ENCODE measurements at places on chromosomes 6 and 20.

DNA sequence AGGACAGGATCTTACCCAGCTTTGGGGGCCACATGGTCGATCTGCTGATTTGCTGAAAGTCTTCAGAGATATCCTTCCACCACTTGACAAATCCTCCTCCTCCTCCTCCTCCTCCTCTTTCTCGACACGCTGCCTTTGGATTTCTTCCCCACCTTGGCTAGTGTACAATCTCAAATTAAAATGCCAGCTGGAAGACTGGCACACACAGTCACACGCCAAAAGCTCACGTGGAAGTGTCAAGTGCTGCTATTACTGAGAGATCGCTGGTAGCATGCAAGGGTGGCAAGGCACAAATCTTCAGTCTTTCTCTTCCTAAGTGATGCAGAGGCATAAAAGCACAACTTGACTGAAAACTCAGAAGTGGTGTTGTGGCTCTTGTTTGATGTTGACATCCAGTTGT is 35.3 kb downstream of the GPR6 start:
- no peak for DNase-seq

GRCh38 chr6:135179372-135179771 is 1.7 kb upstream of the MYB start:
- no peak for DNase-seq

DNA sequence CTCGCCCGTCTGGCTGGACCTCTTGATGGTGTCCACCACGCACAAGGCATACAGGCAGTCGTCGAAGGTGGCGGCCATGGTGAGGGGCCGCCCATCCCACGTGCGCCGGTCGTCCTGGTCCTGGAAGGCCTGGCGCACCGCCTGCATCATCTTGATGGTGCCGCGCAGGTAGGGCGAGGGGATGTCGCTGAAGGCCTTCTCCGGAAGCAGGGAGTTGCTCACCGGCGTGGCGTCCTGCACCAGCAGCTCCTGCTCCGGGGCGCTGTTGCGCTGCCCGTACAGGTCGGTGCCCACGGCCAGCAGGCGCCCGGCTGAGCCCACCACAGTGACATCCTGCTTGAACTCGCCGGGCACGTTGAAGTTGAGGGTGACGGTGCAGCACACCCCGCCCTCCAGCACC is 36.5 kb upstream of the TBC1D7 start:
- DNase-seq, result no peak

GRCh38 chr6:158868122-158868480 is 48.9 kb upstream of the EZR start:
- DNase-seq, result no peak

DNA sequence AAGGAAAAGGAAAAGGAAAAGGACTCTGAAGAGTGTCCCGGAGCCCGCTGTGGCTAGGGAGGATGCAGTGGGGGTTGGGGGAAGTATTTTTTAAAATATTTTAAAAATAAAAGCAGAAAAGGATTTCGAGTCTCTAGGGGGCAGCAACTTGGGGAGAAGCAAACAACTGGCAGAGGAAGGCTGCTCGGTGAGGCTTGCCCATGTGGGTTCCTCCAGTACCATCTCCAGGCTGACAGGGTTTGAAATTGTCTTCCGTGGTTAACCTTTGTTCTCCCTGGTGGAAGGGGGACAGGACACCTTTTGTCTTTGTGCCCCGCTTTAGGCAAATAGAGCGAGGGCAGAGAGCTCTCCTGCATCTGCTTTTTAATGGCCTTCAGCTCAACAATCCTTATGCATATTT is 60.4 kb upstream of the SNX9 start:
- DNase-seq, result no peak

DNA sequence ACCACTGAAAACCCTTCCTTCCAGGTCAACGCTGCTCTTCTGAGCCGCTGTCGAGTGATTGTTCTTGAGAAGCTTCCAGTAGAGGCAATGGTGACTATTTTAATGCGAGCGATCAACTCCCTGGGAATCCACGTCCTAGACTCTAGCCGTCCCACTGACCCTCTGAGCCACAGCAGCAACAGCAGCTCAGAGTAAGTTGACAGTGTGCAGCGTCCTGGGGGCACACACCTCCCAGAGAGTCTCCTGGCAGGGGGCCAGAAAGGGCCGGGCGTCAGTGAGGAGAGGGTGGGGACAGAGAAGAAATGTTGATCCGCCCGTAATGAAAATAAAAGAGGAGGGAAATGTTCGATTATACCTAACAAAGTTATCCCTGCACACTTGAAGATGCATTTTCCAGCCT is 5.0 kb downstream of the WRNIP1 start:
- DNase-seq, result no peak

DNA sequence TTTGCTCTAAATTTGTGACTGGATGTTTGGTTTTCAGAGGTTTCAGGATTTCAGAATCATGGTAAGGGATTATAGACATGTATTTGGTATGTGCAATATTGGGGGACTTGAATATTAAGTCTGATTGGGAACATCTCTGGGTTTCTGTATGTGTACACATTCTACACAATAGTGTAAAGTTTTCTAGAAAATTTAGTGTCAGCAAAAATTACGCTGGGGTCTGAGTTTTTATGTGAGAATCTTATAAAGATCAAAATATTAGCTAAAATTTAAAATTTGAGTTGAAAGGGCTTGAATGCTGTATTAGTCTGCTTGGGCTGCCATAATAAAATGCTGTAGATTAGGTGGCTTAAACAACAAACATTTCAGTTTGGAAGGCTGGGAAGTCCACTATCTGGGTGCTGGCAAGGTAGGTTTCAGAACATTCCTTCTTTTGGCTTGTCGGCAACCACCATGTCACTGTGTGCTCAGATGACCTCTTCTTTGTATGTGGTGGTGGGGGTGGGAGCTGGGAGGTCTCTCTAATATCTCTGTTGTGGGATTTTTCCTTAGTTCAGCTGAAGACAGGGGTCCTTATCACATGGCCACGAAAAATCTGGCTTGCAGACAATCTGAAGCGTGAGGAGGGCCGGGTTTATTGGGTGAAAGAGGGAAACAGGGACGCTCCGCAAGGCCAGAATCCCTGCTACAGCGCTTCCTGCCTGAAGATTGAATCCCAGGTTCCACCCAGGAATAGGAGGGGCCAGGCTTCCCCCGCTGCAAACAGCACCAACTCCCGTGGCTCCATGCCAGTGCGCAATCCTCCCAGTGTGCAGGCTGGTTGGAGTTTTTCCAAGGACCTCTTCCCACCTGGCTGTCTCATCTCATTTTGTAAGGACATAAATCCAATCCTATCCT is 299.7 kb downstream of the PLCB1 start:
- DNase-seq, result peak; percentile 63

DNA sequence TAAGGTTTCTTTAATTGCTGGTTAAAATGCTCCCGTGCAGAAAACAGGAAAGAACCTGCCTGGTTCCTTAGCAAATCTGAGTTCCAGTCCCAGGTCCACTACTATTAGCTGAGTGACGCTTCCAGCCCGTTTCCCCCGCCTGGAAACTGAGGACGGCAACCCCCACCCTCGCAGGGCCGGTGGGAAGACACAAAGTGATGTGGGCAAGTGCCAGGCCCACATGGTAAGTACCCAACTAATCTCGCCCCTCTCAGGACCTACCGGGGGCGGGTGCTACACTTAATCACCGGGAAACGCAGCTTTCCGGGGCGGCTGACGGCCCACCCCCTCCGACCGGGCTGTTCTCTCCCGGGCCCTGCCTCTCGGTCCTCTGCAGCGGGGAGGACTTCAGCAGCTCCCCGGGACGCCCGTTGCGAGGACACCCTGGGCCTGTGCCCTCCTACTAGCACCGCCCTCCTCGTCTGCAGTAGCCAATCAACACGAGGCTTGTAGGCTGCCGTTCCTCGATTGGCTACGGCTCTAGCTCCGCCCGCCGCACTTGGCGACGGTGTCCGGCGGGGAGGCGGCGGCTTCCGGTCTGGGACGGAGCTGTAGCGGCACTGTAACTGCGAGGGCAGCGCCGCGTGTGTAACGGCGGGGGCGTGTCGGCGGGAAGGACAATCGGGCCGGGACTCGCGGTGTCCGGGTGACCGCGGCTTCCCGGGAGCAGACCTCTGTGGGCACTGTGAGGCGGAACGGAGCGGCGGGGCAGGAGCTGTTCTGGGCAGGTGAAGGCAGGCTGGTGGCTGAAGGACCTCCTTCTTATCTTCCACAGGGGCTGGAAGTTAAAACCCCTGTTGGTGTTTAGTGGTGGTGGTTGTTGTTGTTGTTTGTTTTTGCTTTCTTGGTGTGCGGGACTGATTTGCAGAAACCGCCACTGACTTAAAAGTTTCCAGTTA is at the start of gene ZBTB9:
Gene ZBTB9, plus strand, starts transcription at position 568 of the 938 bp plus-strand sequence. CDS start 525 bp downstream, outside the sequence.
- DNase-seq, result peak; percentile 89

GRCh38 chr6:143260857-143261256 is 189.6 kb downstream of the ADAT2 start:
- no peak for DNase-seq

GRCh38 chr6:97423190-97423589 is 140.2 kb upstream of the MMS22L start:
- DNase-seq, result no peak

GRCh38 chr6:83511901-83512681 is at the start of gene PRSS35:
Gene PRSS35, plus strand, starts transcription at chr6:83512534. Its CDS starts 10,908 bp downstream, at chr6:83523442.
- DNase-seq, result no peak

DNA sequence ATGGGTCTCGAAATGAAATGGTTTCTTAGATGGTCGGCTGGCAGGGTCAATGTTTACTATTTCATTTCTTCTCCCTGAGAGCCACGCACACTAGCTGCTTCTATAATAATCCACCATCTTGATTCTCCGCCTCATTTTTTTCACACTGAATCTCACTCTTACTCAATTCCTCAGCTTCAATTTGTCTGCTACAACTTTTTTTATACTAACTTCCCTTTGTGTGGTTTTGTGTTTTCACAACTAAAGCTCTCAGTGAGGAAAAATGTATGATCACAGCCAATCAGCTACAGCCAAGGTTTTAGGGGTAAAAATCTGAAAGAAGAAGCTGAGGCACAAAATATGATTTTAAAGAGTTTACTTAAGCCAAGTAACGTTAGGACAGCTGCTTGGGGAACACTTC is 1309.4 kb downstream of the EPHA7 start:
- DNase-seq, result no peak

GRCh38 chr6:128395596-128395995 is 124.8 kb downstream of the PTPRK start:
- no peak for DNase-seq

GRCh38 chr20:34894723-34895122 is 18.3 kb downstream of the ACSS2 start:
- no peak for DNase-seq

DNA sequence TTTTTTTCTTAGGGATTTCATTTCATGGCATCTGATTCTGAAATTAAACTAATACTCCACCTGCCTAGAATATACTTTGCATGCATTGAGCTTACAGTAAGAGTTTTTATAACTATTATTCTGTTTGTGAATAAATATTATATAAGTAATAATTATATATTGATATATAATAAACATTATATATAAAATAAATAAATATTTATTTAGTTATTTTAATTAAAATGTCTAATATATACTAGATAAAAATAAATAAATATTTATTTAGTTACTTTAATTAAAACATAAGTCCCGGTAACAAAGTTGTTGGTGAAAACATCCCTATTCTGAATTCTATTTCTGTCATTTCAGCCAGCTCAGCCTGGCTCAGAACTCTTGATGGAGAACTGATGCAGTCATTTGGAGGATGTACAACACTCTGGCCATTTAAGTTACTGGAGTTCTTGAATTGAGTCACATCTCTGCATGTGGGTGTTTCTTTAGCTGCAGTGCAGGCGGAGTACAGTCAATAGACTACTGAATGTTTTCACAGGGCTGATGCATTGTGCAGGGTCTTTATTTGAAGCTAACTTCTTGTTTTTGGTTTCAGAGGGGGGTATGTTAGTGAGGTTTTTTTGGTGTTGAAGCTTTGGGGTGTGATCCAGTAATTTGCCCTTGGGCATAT is 508.9 kb upstream of the ADGRB3 start:
- DNase-seq, result no peak

- DNase-seq, result no peak
Measured at GRCh38 chr6:23213651-23214050, 644.3 kb downstream of the HDGFL1 start.

DNA sequence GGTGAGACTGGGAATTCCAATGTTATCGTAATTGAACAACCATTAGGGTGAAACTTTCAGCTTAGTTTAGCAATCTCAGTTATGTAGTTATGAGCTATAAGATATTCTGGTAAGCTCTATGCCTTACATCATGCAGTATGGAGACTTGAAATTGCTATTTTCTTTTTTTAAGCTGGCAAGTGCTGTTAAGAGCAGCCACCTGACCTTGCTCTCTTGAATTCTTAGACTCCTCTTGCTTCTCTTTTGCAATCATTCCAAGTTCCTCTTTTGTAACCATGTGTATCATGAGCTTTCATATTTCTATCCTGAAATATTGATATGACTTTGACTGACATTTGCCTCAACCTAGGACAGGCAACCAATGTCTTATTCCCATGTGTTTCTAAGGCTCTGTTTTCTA is 446.3 kb upstream of the SLC35B3 start:
- no peak for DNase-seq

GRCh38 chr6:154715446-154715845 is 17.8 kb upstream of the SCAF8 start:
- DNase-seq, result no peak

DNA sequence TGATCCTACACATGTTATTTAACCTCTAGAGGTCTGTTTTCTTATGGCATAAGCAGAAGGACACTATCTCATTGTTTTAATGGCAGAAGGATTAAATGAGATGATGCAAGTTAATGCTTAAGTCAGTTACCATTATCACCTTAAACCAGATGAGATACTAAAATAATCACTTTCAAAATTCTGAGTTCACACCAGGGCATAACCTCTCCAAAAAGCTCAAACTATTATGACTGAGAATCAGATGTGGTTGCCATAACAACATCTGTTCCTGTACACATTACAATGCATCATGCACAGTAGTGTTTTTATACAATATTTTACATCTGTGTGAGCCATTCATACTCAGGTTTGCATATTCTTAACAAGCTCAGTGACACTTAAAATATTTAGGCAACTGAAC is 10.2 kb downstream of the ADNP start:
- no peak for DNase-seq

- DNase-seq, result no peak
Measured at GRCh38 chr6:40936818-40937251, 102.2 kb downstream of the UNC5CL start.
